ENCODE measurements at places on chromosomes 12 and 14. TPM values are rescaled to one million over a fixed set of nuclear protein-coding genes. Genes with fewer than 3 reads are reported as not detected.

KRT3 gene
- not detected for total RNA-seq

ZFHX2 gene
- total RNA-seq, result 1.8 TPM

SIX4 gene
- 2.4 TPM for total RNA-seq

DNA sequence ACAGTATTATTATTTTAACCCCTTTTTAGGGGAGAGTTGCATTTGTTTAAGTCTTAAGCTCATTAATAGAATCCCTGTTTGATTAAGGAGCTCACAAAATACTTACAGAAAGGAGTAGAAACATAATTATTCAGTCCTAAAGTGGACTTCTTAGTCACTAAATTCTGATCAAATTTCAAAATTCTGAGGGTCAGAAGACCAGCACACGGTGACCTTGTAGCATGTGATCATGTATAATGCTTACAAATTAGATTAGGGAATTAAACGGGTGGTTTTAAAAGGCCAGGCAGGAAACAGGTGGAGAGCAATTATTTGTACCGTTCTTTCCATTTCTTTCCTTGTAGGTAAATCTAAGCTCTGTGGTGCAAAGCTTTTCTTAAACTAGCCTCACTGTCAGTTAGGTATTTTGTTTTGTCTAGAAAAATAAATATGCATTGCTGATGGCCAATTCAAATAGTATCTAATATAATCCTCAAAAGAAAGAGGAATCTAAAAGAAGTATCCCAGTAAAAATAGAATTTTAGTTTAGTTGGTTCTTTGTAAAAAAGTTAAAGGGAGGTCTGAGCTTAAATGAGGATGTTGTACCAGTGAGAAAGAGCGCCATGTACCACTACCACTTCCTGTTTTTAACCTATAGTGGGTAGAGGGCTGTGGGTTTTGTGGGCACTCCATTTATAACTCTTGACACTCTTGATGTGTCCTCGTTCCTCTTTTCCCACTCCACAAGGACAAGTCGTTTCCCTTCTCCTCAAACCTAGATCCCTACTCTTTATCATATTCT lies 51.1 kb downstream of the SLC38A1 start:
- peak; percentile 89 for DNase-seq

DNA sequence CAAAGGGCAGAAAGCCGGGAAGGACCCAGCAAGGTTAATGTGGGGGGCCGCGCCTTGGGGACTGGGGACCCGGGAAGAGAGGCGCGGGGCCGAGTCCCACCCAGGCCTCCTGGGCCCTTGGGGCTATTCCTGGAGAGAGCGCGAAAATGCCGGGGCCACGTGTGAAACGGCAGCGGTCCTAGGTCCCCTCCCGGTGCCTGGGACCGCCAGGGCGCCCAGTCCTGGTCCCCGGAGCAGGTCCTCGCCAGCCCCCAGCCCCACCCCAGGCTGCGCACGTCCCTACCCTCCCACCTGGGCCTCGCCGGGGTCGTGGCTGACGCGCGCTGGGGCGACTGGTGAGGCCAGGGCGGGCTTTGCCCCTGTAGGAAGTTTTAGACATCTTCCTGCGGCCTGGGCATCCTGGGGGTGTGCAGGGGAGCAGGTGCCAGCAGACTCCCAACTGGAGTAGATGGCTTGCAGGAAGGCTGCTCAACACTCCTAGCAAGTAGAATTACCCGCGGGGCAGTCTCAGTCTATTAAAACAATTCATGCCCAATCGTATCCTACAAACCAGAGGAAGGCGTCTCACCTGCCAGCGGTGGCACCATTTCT lies 708 bp downstream of the FAR2 start:
- DNase-seq, result no peak

DNA sequence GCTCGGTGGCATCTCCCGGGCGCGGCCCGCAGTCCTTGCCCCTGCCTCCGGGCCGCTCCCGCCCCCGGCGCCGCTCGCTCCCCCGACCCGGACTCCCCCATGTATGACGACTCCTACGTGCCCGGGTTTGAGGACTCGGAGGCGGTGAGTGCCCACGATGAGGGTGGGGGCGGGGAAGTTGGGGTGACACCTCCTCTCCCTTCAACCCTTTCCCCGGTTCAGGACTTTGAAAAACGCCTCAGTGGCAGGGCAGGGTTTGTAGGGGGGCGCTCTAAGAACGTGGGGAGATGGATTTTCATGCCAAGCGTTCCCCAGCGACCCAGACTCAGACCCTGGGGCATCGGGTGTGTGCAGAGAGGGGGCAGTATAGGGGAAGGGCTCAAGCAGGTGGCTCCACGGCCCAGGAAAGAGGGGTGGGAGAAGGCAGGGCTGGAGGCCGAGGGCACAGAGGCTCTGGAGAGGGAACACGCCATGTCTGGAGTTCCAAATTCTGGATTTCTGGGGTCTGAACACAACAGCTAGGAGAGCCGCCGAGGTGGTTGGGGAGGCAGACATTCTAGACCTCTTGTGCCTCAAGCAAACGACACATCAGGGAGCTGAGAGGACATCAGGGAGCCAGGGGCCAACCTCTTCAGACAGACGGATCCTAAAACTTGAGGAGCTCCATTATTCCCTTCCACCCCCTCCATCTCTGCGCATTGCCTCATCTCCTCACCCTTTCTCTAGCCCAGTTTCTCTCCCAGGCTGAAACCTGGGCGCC lies 715 bp downstream of the CACNB3 start:
- DNase-seq, result peak; percentile 37

DNA sequence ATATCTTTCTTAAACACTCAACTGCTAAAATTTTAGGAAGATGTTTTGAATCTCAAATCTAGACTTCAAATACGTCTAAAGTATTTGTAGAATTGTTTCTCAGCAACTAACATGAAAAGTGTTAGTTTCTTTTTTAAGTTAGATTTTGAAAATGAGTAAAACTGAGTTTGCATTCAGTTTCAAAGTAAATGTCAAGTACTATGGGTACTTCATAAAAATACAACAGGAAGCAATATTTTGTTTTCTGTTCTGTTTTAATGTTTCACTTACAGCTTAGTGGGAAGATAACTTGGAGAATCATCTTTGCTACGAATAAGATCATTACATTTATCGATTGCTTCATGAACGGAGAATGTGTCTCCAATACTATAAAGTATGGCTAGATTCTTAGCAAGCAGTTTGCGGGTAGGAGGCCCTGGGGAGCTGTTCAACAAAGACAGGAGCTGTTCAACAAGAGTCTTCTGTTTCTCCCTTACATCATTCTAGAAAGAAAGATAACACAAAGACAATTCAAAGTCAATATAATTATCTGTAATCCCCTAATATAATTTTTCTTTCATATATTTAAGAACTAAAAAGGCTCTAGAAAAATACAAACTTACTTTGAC lies 20.2 kb downstream of the HEATR5A start:
- DNase-seq, result no peak

DNA sequence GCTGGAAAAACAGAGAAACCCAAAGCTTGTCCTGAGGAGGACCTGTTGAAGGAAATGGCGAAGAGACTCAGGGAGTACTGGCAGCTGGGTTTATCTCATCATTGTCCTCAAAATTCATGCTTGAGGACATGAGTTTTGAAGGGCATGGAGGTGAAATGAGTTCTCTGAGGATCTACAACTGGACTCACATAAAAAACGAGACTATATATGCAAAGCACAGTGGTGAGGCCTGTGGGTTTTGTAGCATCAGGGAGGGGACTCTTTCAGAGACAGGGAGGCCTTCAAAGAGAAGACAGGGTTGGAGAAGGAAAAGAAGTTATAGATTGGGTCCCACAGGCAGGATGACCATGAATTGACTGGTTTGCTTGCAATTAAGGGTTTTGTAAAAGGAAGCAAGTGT lies 71.3 kb upstream of the SCN8A start:
- no peak for DNase-seq

DNA sequence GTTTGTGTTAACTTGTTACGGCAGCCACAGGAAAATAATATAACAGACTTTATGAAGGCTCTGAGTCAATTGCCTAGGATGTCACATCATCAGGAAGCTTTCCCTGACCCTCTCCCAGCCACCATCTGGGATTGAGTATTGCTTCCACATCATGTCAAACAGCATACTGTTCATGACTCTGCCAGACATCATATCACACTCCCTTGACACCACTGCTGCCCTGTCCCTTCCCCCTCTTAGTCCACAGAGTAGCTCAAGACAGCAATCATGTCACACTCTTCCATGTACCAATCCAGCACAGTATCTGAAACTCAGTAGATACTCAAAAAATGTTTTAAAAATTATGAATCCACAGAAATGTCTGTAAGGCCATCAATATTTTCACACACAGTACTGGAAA lies 168.0 kb downstream of the PIK3C2G start:
- no peak for DNase-seq

DNA sequence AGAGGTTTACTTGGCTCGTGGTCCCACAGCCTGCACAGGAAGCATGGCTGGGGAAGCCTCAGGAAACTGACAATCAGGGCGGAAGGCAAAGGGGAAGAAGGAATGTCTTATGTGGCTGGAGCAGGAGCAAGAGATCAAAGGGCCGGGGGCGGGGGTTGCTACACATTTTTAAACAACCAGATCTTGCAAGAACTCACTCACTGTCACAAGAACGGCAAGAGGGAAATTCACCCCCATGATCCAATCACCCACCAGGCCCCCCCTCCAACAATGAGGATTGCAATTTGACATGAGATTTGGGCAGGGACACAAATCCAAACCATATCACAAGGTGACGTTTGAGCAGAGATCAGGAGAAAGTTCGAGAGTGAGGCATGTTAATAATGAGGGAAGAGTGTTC lies 163.7 kb upstream of the RPH3A start:
- no peak for DNase-seq
